Activated CD8-positive, alpha-beta memory T cell treated with anti-CD3 and anti-CD28 coated beads for 48 hours (primary cell): ENCODE measurements at places on chromosomes 13 and 19.

GRCh38 chr13:24228852-24229458 is 68.4 kb downstream of the SPATA13 start:
- no peak for DNase-seq

DNA sequence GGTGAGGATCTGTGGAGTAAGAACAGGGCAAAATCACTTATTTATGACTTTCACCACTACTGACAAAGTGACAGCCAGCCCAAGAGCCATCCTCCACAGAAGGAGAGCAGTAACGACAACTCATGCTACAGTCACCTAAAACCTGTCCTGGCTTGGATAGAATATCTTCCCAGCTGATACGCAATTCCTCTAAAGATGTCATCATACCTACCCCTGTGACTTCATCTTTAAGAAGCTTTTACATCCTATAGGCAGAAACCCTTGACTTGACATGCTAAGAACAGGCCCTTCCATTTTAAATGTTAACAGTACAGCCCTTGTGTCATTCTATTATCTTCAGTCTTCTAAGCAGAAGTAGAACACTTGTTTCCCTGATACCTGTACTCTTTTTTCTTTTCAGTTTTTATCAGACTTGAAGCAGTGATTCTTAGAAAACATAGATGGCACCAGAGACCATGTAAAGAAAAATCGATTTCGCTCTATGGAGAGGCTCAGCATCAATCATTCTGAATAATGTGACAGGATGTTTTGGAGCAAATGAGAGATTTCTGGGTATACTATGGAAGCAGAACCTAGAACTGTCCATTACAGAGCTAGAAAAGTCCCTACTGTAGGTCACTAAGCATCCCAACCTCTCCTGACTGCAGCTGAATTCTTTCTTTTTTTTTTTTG is 20.1 kb downstream of the STOML3 start:
- DNase-seq: no peak

DNA sequence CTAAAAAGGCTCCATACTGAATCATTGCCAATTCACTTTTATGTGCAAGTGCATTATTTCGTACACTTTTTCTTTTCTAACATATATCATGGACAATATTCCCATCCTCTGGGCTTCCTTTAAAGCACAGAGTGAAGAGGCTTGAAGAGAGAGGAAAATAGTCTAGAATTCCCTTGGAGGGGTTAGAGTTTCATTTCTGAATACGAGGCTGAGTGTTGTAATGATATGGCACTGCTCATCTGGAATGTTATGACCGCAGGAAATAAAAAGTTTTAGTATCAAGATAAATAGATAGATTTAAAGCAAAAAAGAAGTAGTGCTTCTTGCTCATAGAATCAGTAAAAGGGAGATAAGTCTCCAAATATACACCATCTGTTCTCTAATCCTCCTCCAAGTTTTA is 412.3 kb upstream of the SLITRK1 start:
- no peak for DNase-seq

DNA sequence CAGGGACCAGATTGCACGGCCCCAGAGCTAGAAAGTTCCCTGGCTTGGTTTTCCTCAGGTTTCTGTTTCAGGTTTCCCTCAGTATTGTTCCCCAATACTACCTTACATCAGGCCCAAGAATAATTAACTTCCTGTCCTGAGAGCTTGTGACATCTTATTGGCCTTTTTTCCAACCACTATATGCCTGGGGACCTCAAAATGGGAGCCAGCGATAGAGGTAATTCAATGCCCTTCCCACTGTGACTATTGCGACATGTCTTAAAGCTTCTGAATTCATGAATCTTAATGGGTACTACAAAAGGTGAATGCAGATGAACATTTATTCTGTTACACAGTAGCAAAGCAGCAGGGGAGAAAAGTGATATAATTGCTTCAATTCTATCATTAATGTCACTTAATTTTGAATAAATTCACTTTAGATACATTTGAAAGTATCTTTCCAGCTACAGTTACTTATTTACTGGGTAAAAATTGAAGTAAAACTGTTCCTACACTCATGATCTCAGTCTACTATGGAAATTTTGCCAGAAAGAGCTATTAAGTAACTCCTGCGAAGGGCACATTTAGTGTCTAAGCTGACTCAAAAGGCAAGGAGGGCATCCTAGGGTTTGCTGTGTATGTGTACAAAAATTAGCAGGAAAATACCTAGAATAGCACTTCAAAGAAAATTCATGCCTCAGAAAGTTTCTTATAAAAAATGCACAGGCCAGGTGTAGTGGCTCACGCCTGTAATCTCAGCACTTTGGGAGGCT is 4.1 kb downstream of the CRYL1 start:
- DNase-seq: no peak

DNA sequence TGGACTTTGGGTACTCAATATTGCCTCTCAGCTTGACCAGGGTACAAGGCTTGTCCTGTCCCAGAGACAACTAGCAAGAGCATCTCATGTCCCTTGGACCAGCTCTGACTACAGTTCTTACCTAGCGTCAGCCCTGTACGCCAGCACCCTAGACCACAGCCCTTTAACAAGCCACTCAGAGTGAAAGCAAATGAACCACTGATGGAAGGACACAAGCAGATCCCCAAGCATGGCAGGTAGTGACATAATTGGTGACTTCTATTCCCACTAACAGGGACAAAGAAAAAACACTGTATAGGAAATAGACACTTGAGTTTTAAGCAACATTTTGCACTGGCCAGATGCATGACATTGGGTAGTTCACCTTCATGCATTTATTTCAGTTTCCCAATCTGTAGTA is 8.8 kb upstream of the LRCH1 start:
- no peak for DNase-seq

DNA sequence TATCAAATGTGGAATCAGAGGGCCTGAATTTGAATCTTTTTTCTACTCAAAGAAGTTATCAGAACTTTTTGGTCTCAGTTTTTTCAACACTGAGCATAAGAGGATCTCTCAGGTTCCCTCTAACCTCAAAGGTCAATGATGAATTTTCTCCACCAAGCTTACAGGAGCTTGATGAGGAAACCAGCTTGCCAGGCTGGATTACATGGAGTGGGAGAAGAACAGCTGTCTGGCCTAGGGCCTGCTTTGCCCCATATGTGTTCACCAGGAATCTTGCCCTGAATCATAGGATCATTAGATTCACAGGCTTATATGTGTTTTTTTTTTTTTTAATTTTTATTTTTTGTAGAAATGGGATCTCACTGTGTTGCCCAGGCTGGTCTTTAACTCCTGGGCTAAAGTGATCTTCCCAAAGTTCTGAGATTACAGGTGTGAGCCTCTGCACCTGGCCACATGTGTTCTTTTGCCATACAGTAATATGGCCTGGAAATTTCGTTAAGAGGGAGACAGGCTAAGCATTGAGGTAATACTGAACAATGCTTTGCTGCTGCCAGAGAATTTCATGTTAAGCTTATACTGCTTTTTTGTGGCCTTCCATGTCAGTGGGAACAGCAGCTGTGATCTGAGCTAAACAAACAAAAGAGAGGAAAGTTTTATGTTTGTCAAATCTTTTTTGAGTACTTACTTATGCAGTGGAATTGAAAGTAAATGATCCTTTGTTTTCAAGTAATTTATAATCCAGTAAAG is 110.6 kb downstream of the DNAJC3 start:
- no peak for DNase-seq

DNA sequence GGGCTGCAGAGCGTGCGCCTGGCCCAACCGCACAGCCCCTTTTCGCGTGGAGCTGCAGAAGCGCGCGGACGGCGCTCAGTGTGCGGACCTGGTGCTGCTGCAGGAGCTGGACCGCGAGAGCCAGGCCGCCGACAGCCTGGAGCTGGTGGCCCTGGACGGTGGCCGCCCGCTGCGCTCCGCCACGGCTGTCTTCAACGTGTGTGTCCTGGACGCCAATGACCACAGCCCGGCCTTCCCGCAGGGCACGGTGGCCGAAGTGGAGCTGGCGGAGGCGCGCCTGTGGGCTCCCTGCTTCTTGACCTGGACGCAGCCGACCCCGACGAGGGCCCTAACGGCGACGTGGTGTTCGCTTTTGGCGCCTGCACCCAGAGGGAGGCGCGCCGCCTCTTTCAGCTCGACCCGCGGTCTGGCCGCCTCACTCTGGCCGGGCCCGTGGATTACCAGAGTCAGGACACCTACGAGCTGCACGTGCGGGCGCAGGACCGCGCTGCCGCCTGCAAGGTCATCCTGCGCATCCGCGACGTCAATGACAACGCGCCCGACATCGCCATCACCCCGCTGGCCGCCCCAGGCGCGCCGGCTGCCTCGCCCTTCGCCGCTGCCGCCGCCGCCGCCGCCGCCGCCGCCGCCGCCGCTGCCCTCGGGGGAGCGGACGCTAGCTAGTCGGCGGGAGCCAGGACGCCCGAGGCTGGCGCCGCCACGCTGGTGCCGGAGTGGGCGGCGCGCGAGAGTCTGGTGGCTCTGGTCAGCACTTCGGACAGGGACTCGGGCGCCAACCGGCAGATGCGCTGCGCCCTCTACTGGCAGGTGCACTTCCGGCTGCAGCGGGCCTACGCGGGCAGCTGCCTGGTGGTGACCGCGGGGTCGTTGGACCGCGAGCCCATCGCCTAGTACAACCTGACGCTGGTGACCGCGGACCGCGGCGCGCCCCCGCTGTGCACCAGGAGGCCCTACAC is 172.2 kb downstream of the OLFM4 start:
- DNase-seq: no peak
